ENCODE measurements at places on chromosomes 1 and 21.

- peak; percentile 63 for DNase-seq
Observed at GRCh38 chr1:99808391-99809115, 41.6 kb upstream of the AGL start.

DNA sequence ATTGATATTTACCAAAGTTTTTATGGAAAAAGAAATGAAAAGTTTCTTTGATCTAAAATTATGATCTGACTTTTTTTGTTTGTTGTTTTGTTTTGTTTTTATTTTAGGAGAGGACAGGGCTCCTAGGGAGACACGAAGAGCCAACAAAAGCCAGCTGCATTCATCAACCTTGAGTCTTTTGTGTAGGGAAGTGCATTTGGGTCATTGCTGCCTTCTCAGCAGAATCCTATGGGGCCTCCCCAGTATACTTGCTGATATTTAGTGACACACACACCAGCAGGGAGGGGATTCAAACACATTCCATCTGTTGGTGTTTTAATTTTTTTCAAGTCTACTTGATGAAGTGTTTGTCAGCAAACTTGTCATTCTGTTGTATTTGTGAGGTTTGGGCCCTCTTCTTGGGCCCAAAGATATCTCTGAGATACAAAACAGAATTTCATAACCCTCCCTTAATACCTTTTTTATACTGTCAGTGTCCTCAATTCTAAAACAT, 203.5 kb downstream of the NTNG1 start:
- DNase-seq, result no peak

GRCh38 chr21:43957128-43957571, 55.0 kb upstream of the TRAPPC10 start:
- DNase-seq, result no peak

GRCh38 chr1:33768821-33769220, 95.1 kb upstream of the HMGB4 start:
- no peak for DNase-seq
